ENCODE measurements at places on chromosomes 5 and 9.
A peak's percentile ranks its signal among the peaks of the same experiment; 100 is the strongest.

DNA sequence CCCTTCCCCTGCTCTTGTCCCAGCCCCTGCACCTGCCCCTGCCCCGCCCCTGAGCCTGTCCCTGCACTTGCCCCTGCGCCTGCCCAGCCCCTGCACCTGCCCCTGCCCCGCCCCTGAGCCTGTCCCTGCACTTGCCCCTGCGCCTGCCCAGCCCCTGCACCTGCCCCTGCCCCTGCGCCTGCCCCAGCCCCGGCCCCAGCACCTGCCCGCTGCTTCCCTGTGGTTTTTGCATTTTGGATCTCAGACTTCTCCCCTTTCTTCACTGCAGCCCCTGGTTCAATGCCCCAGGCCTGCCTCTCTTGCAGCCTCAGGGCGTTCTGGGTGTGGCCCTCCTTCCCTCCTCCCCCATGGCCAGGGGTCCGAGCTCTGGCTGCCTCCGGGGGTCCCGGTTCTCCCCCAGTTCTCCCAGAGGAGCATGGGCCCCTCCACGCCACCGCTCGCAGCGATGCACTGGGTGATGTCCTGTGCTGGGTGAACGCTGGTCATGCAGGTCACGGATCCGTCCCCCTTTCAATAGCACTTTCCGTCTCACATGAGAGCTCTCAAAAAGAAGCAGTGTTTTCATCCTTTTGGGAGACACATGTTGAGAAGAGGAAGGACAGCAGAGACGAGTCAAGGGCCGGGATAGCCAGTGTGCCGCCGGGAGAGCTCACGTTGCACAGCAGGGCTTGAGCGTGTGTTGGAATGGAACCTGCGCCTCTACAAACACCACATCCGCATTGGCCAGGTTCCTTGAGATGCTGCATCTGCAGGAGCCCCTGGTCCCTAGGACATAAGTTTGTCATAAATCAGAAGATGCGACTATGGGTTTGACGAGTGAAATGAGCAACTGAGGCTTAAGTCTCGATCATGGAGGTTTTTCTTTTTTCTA, 44.0 kb upstream of the IRX4 start:
- no peak for DNase-seq

- DNase-seq = no peak
Observed at GRCh38 chr5:4065472-4066320, 470.1 kb downstream of the IRX1 start.

- no peak for DNase-seq
Observed at GRCh38 chr5:181151146-181151545, 3.8 kb downstream of the OR2V2 start.

DNA sequence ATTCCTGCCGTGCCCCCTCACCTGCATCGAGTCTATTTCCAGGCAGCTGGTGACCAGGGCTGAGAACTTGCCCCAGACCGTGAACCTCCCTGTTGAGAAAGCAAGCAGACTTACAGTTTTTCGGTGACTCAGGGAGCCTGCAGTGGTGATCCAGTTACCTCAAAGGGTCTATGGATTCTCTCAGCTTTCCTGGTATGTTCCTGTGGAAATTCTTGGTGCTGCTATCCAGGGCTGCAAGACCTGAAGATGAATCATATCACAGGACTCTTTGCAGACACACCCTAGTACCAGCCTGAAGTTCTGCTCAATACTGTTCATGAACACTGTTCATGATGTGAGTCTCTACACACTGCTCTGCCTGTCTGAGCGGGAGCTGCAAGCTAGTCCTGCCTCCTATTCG, 154.7 kb downstream of the WDR70 start:
- peak; percentile 7 for DNase-seq

Data from Caki2 (cell line).